Peyer's patch (tissue), 4 donors: ENCODE measurements at places on chromosomes 2 and 18. TPM values are rescaled to one million over a fixed set of nuclear protein-coding genes. Genes with fewer than 3 reads are reported as not detected.

DNA sequence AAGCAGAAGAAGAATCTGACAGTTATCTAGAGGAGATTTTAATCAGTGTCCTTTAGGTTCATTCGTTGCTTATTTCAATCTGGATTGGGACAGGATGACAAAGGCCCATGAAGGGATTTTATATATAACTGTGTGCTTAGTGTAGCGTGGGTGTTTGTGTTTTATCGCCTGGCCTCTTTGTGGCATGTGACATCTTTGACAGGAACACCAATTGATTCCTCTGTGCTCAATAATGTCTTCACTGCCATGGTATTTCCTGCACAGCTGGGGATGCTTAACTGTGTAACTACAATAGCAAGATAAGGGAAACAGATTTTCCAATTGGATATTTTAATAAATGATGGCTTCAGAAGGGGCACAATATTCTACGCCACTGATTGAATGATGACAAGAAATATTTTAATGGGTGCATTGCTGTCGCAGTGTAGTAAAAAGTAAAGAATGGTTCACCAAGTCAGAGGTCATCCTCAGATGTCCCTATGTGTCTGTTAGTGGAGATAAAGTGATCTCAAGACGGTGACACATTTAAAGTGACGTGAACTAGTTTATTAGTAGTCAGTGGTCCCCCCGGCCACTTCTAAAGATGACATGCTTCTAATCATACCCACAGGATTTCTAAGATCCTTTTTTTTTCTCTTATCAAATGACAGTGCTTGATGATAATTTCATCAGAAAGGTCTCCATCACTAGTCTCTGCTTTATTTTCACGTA is 160.4 kb downstream of the AGAP1 start:
- DNase-seq: no peak

GRCh38 chr18:58208207-58208932 is 164.3 kb downstream of the NEDD4L start:
- DNase-seq: no peak

DNA sequence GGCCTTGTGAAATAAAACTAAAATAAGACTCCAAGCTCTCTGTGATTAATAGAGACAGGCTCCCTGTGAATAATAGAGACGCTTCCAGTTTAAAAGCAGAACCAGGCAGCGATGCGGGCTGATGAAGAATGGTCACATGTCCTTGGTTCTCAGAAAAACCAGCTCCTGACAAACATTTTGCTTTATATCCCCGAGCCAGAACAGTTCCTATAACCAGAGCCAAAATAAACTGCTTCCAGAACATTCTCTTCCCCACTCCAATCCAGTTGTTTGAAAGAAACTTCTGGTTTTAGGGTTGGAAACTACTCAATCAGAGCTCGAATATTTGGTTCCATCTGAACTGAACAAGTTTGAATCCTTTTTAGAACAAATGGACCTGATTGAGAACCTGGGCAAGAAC is 213.7 kb downstream of the TSN start:
- no peak for DNase-seq

DNA sequence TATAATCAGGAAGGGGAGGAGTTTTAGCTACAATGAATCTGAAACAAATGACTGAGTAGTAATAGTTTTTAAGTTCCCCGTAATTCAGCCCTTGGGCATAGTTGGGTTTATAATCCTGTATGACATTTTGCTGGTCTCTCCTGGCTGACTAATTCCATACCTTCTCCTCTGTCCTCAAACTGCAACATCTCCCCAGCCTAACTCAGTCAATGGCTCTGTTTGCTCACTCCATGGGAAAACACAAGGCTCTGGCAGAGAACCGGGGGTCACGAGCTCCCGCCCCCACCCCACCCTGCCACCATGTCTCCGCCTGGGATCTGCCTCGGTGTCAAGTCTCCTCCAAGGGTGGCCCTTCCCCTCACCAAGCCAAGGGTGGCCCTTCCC is 168.6 kb downstream of the HDAC4 start:
- no peak for DNase-seq

GRCh38 chr2:106073678-106074406 is 120.3 kb downstream of the UXS1 start:
- no peak for DNase-seq

DNA sequence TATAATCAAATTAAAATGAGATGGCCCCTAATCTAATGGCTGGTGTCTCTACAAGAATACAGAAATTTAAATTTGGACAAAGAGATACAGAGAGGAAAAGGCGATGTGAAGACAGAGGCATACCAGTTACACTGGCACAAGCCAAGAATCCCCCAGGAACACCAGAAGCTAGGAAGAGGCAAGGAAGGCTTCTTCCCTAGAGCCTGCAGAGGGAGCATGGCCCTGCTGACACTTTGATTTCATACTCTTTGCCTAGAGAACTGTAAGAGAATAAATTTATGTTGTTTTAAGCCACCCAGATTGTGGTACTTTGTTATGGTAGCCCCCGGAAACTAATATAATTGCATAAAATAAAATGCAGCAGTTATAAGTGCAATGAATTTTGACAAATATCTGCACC is 671.4 kb downstream of the MBD2 start:
- no peak for DNase-seq

DNA sequence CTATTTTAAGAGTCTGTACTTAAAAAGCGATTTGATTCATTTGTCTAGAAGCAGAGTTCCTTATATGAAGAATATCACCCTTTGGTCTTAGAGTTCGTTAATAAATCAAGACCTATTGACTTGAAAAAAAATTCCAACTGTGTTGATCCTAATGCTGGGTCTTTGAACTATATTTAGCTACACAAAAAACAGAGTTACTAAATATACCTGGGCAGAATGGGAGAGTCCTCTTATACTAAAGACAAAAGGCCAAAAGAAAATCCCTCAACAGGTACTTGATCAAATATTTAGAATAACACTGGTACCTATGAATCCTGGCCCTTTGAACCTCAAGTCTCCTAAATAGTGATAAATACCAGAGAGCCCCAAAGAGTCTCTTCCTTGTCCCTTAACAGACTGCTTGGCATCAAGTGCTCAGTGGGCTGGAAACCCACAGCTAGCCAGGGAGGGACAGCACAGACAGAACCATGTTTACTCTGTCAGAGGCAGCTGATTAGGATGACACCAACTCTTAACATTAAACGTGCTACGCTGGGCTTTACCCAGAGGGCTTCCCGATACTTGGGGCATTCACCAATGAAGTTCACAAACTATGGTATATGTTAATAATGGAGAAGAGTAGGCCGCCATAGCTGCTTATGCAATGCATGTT is 95.1 kb downstream of the FIGN start:
- no peak for DNase-seq

- no peak for DNase-seq
Measured at GRCh38 chr2:96526615-96527285, 9.8 kb upstream of the ARID5A start.

- no peak for DNase-seq
Measured at GRCh38 chr2:79882548-79882947, 369.7 kb downstream of the CTNNA2 start.

DNA sequence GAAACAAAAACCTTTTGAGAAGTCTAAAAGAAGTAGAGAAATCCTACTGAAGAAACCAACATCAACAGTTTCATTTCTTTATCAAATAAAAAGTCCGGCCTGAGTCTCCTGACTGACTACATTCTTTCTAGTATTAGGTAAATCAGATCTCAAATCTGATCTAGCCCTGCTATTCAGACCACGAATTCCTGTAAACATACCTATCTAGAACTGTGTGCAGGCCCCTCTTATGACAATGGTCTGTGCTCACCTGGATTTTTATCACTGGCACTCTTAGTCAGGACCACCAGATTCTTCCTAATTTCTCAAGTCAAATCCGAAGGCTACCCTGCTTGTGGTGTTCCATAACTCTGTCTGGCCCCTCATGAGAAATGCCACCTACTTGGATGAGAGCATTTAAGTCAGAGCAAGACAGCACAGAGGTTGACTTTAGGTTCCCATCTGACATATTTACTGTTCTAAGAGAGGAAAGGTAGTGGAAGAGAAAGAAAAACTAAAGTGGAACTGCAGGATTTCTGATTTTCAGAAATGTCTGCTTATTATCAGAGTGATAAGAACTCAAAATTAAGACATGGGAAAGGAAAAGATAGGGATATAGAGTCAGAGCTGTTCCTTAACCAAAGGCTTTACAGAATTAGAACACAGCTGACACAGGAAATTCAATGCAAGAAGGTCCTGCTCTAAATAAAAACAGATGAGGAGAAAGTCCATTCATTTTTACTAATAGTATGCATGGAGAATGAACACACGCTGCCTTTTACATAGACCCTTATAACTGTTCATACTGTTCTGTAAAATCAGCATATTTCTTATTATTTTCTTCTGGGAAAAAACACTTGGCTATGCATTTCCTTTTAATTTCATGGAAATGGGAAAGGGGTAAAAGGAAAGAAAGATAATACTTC is 56.5 kb downstream of the SLC8A1 start:
- no peak for DNase-seq

DNA sequence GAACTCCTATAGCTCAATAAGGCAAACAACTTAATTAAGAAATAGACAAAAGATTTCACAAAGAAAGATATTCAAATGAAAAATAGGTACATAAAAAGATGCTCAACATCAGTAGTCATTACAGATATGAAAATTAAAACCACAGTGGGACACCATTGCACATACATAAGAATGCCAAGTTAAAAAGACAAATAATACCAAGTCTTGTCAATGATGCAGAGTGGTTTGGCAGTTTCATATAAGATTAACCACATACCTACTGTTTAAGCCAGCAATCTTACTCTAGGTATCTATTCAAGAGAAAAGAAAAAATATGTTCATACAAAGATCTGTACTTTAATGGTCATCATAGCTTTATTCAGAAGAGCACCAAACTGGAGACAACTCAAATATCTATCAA is 63.5 kb upstream of the GLS start:
- no peak for DNase-seq

DNA sequence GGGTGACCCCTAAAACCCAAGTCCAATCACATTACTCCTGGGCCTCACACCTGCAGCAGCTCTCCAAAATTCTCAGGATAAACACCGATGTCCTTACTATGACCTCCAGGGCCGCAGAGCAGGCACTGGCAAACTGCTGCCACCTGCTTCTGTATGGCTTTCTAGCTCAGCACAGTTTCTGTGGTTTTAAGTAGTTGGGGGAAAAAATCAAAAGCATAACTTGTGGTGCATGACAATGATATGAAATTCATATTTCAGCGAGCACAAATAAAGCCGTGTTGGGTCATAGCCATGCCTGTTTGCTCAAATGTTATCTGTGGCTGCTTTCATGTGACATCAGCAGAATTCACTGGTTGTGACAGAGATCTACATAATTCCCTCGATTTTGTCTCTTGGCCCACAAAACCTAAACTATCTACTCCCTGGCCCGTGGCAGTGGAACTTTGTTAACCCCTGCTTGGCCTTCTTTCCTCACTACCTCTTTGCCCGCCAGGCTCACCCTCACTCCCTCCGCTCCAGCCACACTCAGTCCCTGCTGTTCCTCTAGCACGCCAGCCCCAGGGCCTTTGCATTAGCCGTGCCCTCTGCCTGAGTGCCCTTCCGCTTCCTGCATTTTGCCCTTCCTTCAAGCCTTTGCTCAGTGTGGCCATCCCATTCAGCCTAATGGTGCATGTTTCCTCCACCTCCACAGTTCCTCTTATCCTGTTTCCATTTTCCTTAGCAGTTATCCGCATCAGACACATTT is 108.3 kb downstream of the AGAP1 start:
- no peak for DNase-seq

CREB1 gene
- 54.8 TPM for total RNA-seq

KRTCAP3 gene
- total RNA-seq: 109 TPM

SPC25 gene
- total RNA-seq: 6.6 TPM

COL6A3 gene
- total RNA-seq: 67.7 TPM
